NCI-H1105 treated with DMSO at 0.1 percent for 48 hours (cell line): ENCODE measurements at places on chromosomes 1 and 21.

DNA sequence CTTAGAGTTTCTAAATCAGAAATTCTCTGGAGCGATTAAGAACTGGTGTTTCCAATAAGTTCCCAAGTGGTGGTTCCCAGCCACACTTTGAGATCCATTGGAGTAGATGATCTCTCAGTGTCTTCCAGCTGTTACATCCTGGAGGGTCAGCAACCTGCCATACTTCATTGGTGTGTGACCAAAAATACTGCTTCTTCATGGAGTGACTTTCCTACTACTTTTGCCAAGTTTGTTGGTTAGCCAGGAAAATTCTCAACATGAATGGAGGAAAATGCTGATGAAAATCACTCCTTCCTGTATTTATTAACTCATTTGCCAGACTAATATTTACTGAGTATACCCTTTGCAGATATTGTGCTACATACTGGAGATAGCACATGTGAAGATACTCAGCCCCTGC, 186.1 kb downstream of the FGGY start:
- DNase-seq = no peak

DNA sequence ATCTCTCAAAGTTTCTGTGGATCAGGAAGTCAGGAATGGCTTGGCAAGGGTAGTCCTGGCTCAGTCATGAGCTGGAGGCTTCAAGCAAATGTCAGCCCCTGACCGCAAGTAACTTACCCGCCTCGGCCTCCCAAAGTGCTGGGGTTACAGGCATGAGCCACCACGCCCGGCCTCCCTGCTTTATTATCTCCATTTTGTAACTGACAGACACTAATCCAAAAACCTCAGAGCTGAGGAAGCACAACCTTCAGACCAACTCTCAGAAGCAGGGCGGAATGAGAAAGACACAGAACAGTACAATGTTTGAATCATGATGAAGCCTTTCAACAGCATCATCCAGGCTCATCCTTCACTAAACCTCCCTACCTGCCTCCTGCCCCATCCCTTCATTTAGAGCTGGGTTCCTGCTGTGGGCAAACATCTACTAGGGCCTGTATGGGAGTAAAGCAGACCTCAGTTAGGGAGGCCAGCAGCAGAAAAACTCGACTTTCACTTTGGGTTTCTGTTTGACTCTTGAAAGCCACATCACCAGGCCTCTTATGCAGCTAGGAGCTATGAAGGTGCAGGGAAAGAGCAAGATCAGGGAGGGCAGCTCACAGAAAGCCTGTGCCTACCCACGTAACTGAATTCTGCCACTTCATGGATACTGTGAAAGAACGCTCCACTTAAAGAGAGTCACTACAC, 84.4 kb upstream of the RAB4A start:
- no peak for DNase-seq

GRCh38 chr21:35427320-35428000, 378.4 kb upstream of the RUNX1 start:
- DNase-seq = no peak

DNA sequence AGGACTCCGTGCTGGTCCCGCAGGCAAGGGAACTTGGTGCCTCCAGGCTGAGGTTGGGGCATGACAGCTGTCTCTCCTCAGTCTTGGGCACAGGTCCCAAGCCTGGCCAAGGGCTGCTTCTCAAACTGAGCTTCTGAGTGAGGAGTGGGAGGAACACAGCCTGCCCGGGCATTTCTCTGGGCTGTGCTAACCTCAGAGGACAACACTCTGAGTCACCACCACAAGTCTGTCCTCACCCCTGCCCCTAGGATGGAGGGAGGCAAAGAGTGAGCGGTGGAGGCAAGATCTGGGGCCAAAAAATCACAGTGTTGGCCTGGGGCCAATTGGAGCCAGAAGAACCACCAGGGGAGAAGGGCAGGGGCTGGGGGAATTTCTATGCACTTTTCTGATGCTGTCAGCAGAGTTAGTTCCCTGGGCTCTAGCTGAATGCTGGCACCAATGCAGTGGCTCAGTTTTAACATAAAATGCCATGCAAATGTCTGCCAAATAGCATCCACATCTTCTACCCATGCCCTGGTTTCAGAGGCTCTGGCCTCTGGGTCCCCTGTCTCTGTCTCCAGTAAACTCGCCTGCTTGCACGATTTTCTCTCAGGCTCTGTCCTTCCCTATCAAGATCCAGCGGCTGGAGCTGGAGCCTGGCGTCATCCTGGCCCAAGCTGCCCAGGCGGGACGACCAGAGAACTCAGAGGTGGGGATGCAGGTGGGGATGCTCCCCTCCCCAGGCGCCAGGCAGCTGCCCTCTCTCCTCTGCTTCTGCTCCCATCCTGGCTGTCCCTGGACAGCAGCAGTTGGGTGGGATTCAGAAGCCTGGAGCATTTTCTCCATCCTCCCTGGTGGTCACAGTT, 11.0 kb upstream of the CDK18 start:
- DNase-seq = no peak

- DNase-seq = no peak
Observed at GRCh38 chr1:210362526-210362925, 33.8 kb downstream of the HHAT start.

GRCh38 chr21:28893687-28894086, 99.0 kb downstream of the LTN1 start:
- no peak for DNase-seq

- DNase-seq = no peak
Observed at GRCh38 chr1:41726899-41727748, 191.6 kb downstream of the HIVEP3 start.
